ENCODE measurements at places on chromosomes 7 and 10.
A peak's percentile ranks its signal among the peaks of the same experiment; 100 is the strongest.

DNA sequence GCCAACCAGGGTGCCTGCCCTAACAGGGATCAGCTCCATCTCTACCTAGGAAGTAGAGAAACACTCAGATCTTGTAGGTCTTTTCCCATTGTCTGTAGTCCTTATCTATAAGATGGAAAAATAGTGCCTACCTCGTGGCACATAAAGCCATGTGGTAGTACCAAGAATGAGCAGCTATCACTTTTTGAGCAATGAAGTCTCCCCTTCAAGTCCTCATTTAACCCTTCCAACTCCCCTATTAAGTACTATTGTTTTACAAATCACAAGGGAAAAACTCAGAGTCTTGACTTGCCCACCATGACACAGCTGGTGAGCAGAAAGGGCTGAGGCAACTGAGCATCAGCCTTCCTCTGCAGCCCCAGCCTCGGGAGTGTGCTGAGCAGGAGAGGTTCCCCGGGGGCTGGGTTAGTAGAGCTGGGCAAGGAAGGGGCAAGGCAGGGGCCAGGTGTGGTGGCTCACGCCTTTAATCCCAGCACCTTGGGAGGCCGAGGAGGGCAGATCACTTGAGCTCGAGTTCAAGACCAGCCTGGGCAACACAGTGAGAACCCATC lies 3.3 kb downstream of the FRAT2 start:
- no peak for DNase-seq

DNA sequence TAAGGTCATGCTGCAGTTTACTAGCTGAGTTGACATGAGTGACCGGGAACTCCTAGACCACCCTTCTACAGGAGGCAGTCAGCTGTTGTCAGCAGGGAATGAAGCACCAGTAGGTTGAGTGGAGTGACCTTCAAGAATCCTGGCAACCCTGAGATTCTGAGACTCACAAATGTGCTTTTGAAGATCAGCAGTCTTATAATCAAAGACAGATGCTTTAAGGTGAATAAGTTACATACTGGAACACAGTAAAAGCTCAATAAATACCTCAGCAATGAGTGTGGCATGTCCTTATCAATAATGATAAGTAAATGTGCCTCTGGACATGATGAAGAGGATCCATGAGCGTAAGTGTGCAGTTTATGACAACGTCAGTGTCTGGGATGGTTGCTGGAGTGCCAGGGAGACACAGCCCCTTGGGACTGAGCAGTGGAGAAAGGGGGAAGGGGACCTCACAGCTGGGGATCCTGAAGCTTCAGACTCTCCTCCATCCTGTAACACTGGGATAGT lies 11.9 kb upstream of the OR6V1 start:
- no peak for DNase-seq

DNA sequence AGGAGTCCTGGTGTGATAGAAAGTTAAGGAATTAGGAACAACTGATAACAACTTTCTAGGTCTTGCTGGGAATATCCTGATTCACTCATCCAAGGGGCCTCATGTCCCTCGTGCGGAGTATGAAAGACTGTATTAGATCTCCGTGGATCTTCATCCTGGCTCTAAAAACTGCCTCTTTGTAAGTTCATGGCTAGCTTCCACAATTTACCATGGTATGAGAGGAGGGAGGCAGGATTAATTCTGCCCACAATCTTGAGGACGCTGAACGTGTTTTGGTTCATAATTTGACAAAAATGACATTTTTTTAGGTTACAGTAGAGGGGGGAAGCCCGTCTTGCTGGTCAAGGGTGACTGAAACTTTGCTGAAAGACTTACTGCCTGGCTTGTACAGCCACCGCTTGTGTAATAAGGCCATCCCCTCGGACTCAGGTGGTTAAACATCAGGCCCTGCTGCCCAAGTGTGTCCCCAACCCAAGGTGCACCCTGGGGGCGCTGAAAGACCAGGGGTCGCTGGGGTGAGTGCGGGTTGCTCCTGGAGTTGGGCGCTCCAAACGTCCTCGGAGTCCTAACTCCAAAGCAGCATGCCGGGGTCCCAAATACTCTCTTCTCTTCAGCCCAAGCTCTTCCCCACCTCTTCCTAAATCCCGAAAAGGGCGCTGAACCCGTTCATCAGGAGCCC lies 733 bp downstream of the HIBADH start:
- peak; percentile 26 for DNase-seq

GRCh38 chr10:88915781-88916180 lies 35.7 kb downstream of the STAMBPL1 start:
- no peak for DNase-seq

DNA sequence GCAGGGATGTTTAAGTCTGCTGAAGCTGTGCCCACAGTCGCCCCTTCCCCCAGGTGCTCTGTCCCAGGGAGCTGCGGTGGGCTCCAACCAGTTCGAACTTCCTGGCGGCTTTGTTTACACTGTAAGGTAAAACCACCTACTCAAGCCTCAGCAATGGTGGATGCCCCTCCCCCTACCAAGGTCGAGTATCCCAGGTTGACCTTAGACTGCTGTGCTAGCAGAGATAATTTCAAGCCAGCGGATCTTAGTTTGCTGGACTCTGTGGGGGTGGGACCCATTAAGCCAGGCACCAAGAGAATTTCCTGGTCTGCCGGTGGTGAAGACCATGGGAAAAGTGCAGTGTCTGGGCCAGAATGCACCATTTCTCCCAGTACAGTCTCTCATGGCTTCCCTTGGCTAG lies 56.0 kb downstream of the CCDC7 start:
- no peak for DNase-seq

DNA sequence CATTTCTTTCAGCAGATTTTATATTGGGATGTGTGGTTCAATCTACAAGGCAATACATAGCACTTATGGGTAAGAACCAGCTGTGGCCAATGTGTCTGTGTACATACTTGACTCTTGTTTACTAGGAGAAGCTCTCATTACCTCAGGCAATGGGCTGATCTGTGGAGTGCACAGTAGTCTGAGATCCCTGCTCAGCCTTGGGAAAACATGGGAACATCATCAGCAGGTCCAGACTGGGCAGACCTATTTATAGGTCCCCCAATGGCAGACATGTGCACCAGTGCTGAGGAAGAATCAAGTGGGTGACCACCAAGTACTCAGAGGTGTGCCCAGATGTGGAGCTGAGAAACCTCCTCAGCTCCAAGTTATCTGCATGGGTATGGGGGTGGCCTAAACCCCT lies 349.7 kb downstream of the KIF20B start:
- no peak for DNase-seq

DNA sequence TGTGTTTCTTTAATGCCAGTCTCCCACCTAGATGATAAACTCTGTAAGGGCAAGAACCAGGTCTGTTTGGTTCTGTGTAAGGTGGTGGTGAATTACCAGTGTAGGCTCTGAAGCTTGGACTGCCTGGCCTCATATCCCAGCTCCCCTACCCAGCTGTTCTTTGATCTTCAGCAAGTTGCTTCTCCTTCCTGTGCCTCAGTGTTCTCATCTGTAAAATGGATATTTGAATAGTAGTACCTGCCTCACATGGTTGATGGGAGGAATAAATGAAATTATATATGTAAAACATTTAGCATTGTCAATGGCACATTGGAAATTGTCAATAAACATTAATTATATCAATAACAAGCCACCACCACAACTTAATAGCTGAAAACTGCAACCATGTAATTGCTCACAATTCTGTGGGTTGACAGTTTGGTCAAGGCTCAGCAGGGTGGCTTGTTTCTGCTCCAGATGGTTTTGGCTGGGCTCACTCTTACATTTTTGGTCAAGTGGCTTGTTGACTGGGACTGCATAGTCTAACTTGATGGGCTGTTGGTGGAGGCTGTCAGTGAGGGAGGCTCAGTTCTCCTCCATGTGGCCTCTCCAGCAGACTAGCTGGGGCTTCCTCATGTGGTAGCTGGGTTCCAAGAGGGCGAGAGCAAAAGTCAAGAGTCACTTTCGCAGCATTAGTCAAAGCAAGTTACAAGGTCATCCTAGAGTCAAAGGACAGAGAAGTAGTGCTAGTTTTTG lies 84.5 kb upstream of the DUSP5 start:
- no peak for DNase-seq

- no peak for DNase-seq
These were observed 62.7 kb downstream of the CALML3 start for GRCh38 chr10:5587151-5588079.

DNA sequence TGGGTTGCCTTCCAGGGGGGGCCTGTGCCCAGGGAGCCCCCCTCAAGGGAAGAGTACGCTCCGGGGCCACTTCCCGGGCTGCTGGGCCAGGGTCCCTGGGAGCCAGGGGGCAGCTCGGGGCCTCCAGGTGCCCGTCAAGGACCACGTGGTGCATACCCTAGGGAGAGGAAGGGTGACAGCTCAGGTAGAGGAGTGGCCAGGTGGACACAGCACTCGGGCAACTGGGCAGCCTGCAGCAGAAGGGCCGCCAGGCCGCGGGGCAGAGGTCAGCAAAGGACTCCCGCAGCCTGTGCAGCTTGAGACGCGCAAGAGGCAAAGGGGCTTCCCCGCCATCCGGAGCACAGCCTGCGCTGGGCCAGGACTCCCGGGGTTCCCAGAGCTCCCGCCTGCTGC lies 26.4 kb downstream of the AP5Z1 start:
- no peak for DNase-seq

DNA sequence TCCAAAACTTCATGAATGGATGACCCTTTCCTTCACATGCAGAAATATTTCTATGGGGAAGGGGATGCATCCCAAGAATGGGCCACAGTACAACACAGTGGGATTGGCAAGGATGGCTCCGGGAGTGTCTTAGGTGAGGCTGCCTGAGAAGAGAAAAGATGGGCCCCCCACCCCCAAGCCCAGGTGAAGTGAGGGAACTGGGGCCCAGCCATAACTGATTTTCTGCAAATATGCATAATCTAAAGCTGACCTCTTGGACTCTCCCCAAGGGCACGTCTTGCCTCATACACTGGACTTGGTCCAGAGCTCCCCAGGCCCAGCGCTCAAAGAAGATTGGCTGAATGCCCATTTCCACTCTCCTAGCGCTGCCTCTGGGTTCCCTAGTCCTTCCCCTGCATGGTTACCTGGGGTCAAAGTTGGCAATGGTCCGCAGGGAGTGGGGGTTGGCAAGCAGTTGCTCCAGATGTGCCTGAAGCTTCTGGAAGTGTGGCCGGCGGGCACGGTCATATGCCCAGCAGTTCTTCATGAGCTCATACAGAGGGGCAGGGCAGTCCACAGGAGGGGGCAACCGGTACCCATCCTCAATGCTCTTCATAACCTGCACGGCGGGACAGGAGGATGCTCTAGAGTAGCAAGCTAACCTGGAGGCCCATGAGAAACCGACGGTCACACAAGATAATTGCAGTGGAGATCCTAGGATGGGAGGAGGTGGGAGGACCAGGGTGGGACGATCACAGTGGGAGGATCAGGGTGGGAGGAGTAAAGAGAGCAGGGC lies 12.3 kb downstream of the ZYX start:
- peak; percentile 76 for DNase-seq

- DNase-seq: no peak
These were observed 4.5 kb downstream of the CPED1 start for GRCh38 chr7:120992965-120993494.

DNA sequence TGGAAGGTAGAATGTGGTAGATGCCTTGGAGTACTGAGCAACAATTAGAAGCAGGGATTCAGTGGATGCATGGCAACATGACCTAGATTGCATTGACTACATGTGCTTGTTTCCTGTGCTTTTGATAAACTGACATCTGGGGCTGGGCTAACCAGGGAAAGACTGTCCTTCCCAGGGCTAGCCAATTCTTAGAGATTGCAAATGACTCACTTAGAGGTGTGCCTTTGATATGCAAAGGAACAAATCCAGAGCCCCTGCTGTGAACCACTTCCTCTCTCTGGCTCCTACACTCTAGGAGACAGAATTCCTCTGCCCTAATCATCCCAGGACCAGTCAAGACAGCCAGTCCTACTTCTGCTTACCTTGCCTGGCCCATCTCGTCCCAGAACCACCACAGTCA lies 651.5 kb downstream of the LRMDA start:
- DNase-seq: no peak

Data from HuH-7 (cell line).